Stimulated activated CD4-positive, alpha-beta T cell treated with anti-CD3 and anti-CD28 coated beads, Interleukin-1b, Interleukin-23, amount 100 ng/mL, for 1 hour (primary cell): ENCODE measurements at places on chromosomes 5 and 9.
A peak's percentile ranks its signal among the peaks of the same experiment; 100 is the strongest.

GRCh38 chr5:11197726-11198125 lies 436.7 kb upstream of the DAP start:
- no peak for DNase-seq

DNA sequence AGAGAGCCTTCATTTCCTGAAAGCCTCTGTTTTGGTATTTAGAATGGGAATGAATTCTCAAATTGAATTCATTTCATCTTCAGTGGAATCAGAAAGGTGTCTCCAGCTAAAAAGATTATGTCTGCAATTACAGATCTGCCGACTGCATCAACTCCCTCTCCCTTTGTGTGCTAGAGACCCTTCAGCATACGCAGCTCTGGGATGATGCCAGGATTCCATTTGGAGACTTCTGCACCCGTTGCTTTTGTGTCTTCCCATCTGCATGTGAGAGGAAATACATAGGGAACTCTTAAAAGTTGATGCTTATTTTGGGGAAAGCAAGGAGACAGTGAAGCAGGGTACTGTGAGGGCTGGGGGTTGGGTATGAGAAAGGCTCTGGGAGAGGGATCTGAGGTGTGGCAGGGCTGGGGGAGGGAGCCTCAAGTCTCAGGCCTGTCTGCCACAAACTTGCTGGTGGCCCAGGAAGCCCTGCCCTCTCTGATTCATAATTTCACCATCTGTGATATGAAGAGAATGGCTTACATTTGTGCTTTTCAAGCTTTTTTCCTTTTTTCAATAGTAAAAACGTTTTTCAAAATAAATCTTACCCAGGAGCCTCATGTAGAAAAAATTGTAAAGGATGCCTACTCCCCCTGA lies 89.7 kb upstream of the SAP30L start:
- DNase-seq: no peak

DNA sequence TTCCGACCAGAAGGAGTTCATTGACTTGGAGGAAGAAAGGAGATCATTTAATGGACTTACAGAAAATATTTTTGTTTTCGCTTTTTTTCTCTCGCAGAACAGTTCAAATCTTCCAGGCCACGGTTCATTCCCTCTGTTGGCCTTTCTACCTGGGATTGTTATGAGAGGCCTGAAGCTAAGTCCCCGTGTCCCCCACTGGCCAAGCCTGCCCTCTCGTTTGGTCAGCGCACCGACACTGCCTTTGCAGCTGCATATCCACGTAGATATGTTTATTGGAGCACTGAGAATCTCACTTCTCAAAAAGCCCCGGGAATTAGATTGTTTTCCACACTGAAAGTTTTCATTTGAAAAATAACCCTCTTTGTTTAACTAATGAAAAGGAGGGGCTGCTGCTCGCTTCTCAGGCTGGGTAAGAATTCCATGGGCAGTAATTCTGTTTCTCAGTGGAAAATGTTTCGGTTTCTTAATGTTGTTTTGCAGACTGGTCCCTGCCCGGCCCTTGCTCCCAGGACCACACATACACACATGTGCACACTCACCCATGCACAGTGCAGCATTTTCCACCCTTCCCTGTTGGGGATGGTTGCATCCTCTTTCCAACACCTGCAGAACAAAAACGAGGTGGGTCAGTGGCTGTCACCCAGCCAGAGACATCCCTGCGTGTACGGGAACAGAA lies 655.7 kb downstream of the BNC2 start:
- DNase-seq: no peak

DNA sequence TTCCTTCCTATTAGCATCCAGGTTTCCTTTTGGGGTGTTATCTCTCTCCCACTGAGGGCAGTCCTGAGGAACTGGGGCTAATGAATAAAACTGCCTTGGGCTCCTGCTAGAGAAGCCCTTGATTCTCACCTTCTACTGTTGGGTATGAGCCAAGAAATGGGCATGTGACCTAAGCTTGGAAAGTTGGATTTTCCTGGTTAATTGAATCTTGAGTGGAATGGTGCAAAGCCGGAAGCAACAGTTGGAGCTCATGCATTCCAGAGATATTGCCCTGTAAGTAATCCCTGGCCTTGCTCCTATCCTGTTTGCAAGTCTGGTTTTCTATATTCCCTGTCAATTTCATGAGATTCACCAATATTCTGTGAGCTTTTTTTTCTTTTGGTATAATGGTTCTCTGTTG lies 158.5 kb upstream of the ELL2 start:
- DNase-seq: no peak

GRCh38 chr5:147789820-147790219 lies 7.3 kb upstream of the JAKMIP2 start:
- no peak for DNase-seq

GRCh38 chr5:1371218-1371971 lies 26.5 kb upstream of the CLPTM1L start:
- DNase-seq: no peak

- DNase-seq: peak; percentile 60
These were observed 592 bp downstream of the TUBB4B start for GRCh38 chr9:137241490-137242268.
